ENCODE measurements at places on chromosomes 1 and 21.

DNA sequence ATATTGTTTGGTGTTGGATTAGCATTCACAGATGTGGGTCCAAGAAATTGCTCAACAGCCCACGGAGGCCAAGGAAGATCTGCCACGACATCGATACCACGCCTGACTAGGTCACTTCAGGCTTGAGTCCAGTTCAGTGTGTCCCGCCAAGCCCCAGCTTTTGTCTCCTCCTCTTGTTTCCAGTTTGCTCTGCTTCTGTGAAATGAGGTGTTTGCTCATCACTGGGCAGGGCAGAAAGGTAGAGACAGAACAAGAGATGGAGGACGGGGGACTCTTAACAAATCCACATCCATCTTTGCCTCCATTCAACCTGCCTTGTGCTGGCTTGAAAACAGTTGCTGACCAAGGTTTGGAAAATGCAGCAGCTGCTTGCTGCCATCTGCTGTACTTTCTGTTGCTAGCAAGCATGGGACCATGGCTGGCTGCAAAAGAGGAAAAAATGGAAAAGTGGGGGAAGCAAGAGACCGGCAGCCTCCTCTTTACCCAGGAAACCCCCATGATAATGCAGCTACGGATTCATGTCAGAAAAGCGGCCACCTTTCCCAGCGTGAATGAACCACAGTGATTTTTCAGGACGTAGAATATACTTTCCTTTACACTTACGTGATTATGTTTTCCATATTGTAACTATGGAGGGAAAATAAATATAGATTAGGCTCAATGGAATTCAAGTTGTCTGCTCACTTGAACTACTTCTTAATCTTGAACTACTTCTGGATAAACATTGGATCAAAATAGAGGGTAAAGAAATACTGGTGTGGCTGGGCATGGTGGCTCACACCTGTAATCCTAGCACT is 80.2 kb upstream of the GREM2 start:
- DNase-seq: no peak

- no peak for DNase-seq
Measured at GRCh38 chr21:39005502-39005787, 177.8 kb downstream of the PSMG1 start.

- no peak for DNase-seq
Measured at GRCh38 chr1:7470904-7471638, 300.0 kb upstream of the VAMP3 start.

- DNase-seq: no peak
Measured at GRCh38 chr1:152191260-152191659, 32.2 kb upstream of the RPTN start.

DNA sequence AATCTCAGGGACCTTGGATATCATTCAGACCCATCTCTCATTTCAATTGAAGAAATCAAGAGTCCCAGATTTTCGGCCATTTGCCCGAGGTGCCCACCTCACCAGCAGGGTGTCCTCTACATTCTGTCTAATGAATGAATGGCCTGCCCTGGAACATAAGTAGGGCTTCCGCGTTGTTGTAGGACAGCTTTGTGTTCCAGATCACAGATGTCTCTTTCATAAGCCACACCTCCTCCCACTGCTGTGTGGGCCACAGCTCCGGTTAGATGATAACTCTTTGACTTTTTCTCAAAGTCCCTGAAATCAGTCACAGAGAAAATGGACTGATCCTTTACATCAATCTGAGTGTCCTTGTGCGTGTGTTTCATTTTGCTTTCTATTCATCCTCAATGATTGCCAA is 144.4 kb downstream of the RGS7 start:
- no peak for DNase-seq

GRCh38 chr1:178847396-178847849 is 23.5 kb downstream of the ANGPTL1 start:
- no peak for DNase-seq

- DNase-seq: no peak
Measured at GRCh38 chr1:97745912-97746311, 174.9 kb downstream of the DPYD start.

DNA sequence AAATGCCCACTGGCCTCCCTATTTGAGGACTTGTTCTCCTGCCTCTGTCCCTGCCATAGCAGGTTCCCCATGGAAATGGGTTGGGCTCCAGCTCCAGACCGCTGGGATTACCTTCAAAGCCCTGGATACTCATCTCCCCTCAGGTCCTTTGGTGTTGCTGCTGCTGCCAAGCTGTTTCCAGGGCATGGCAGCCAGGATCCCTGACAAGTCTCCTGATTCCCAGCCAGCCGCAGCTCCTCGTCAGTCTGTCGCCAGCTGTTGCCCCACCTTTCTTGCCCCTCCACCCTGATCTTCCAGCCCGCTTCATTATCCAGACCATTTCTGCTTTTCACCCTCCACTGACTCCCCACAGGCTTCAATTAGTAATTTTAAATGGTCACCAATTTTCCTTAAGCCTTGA is 68.3 kb upstream of the KCND3 start:
- DNase-seq: no peak

DNA sequence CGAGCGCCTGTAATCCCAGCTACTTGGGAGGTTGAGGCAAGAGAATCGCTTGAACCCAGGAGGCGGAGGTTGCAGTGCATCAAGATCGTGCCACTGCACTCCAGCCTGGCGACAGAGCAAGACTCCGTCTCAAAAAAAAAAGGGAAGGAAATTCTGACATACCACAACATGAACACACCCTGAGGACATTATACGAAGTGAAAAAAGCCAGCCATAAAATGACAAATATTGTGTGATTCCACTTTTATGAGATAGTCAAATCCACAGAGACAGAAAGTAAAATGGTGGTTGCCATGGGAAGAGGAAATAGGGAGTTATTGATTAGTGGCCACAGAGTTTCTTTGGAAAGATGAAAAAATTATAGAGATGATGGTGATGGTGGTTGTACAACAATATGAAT is 41.7 kb downstream of the EVI5 start:
- DNase-seq: no peak

DNA sequence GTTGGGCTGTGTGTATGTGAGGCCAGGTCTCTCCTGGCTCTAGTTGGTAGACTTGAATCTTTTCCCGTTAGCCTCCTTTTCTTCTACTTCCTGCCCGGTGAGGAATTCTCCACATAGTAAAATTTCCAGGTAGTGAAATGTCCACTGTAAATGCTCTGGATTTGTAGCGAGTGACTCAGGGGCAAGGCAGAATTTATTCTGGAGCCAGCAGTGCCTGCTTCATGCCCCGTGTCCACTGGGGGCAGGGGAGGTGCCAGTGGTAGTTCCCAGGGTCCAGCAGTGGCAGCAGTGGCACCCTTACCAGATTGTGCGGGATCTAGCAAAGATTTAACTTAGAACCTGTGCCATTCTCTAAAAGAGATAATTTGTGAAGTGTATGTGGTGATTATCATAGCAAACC is 74.5 kb upstream of the USP24 start:
- DNase-seq: no peak

GRCh38 chr1:197776351-197777105 is 1.2 kb upstream of the DENND1B start:
- peak; percentile 23 for DNase-seq

Data from stimulated activated CD4-positive, alpha-beta T cell treated with anti-CD3 and anti-CD28 coated beads, Interleukin-1b, Interleukin-23, amount 100 ng/mL, for 4 hours (primary cell).